ENCODE measurements at places on chromosomes 5 and 9.

DNA sequence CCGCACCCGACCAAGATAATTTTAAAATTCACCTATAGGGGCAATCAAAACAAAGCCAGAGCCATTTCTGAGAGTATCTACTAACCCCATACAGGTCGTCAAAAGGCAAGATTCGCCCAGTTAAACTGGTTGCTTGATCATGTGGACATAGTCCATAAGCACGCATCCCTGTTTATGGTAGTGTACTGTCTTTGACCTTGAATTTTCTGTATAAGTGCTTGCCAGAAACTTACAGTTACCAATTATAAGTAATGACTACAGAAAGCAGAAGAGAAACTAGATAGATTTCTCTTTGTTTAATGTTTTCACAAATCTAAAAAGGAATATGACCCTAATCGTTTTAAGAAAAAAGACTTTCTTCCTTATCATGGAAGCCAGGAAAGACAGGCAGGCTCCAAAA lies 25.6 kb downstream of the SLC31A1 start:
- no peak for DNase-seq

DNA sequence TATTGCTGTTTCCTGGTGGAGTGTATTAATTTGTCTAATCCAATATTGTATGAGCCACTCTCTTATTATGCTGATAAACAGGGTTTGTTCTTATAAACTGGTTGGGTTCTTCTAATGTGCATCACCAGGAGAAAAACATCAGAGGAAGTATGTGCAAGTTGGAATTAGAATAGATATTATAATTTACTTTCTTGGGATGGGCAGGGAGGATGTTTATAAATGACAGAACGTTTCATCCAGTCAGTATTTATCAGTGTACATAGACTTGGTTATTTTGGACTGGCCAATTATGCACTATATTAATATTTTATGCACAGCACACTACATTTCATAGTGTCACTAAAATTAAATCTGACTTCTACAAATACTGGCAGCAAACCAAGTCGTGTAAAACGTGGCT lies 495.8 kb downstream of the PSAT1 start:
- DNase-seq, result no peak

DNA sequence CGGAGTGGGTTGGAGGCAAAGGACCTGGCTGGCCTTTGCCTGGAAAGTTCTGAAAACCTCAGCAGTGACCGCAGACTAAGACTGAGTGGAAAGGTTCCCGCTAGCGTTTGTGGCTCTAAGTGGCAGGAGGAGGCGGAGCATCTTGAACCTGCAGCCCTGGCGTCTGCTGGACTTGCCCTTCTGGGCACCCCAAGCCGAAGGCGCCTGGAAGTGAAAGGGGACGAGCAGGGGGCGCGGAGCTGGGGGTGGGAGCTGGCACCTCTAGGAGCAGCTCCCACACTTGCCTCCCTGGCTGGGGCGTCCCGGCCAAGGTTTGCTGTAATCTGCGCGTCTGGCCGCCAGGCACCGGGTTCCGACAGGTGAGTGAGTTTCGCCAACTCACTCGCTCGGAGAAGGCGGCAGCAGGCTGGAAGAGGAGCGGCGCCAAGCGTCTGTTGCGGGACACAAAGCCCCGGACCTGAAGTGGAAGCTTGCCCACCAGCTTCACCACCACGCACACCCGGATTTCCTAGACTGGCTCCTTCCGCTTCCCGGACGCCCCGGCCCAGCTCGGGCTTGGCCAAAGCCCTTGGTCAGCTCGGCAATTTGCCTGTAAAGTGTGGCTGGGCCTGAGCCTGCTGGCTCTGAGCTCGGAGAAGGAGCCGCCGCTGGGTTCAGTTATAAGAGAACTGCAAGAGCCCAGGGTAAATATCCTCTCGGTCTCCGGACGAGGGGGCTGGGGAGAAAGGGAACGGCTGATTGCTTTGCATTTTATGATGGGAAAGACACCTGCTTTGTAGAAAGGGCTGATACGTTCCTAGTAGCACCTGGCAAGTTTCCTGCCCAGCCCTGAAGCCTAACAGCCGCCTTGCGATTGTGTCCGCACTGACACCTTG lies at the start of gene GNA14:
GNA14 (minus strand) TSS at position 89 of the 875 bp plus-strand sequence. CDS start 529 bp downstream, outside the sequence.
- no peak for DNase-seq

- DNase-seq, result no peak
These were observed 190.0 kb downstream of the FANCC start for GRCh38 chr9:95127249-95128176.

GRCh38 chr9:35258660-35259474 lies 97.1 kb downstream of the UNC13B start:
- DNase-seq, result no peak

DNA sequence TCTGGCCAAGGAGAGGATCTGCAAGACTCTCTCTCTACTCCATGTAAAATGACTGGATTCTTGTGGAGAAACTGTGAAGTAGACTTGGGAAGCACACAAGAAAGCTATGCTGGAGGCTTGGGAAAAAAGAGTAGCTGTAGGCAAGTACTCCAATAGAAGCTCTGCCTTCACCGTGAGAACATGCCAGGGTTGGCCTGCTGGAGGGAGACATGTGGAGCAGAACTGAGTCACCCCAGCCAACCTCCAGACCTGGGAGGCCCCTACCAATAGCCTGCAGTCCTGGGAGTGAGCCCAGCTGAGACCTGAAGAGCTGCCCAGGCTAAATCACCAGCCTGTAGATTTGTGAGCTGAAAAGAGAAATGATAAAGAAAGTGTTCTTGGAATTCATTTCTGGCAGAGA lies 66.6 kb downstream of the DEPDC1B start:
- no peak for DNase-seq

DNA sequence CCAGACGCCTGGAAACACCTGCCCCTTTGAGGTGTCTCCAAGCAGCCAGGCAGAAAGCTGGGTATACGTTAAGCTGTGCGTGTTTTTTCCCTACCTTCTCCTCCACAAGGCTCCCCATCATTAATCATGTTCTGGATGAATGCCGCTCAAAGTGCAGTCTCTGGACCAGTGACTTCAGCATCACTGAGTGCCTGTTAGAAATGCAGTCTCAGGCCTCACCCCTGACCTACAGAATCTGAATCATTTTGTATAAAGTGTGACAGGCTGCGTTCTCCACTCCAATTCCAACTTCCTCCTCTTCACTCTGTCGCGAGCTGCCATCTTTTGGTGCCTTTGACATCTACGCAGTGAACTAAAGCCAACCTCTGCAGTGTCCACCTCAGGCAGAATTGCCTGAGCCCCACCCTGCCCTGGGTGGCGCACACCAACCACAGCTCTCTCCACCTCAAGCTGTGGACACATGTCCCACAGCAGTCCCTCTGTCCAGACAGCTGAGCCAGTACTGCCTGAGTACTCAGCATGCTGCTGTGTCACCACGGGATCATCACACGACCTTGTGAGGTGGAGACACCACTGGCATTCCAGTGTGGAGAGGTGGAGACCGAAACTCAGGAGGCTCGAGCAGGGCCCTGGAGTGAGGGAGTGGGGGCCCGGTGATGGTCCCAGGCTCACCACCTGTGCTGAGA lies 14.2 kb downstream of the PTPN3 start:
- DNase-seq, result no peak

GRCh38 chr5:115214541-115214940 lies 44.8 kb upstream of the TRIM36 start:
- no peak for DNase-seq

DNA sequence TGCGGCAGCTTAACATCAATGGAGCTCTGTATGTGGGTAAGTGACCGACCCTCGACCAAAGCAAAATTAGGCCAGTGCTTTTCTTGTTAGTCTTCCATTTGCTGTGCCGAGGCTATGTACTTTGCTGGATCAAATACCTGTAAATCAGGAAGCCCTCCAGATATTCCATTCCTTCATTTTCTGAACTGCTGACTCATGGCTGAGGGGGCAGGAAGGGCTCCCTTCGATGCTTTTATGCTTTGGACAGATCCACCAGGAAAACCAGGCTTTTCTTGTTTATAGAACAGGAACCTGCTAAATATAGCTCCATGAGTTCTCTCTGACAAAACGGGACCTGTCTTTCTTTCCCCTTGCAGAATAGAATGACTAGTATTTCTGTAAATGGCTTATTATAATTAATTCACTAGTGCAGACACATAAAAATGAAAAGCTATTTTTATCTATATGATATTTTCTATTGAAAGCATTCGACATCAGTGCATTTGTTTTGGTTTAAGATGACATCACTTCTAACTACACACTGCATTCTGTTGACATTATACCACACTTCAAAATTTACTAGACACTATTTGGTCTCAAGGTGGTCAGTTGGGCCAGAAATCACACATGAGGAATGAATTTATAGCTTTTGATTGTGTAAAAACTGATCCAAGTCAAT lies 93.3 kb downstream of the LIFR start:
- DNase-seq, result no peak

- no peak for DNase-seq
These were observed 21.3 kb upstream of the GBGT1 start for GRCh38 chr9:133184971-133185370.

DNA sequence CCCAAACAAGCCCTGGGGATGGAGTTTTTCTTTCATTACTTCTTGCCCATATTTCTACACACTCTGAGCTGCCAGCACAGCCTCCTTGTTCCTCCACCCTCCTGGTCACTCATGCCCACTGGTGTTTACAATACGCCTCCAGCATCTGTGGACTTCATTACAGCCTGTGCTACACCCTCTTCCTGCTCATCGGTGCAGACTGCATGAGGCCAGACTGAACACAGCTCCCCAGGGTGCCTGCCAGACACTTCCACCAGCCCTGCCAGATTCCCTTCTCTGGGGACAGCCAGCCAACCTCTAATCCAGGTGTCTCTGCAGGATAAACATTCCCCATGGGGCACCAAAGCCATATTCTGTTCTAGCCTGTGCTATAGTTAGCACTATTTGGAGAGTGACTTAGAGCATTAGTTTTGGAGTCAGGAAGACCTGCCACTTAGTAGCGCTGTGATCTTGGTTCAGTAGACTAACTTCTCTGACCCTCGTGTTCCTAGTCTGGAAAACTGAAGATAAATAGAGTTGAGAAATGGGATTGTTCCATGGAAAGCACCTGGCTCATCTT lies 163.8 kb upstream of the KLF4 start:
- DNase-seq, result no peak

DNA sequence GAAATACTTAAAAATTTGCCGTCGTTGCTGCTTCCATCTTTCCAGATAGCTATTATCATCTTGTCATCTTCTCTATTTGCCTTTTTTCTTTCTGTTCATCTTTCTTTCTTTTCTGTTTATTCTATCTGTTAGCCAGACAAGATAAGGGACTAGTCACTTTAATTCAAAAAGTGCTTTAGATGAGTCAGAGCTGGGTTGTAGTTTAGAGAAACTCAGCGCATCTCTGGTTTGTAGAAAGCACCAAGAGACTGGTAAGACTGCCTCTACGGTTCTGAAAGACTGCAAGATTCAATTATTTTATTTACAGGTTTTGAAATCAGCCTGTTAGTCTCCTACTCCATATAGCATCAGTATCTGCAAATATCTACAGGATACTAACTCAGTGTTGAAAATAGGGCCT lies 562.8 kb upstream of the RIOK2 start:
- DNase-seq, result no peak

- DNase-seq, result no peak
These were observed 77.2 kb upstream of the OSMR start for GRCh38 chr5:38768412-38769211.

- no peak for DNase-seq
These were observed 64.9 kb upstream of the ECM2 start for GRCh38 chr9:92600462-92601261.

DNA sequence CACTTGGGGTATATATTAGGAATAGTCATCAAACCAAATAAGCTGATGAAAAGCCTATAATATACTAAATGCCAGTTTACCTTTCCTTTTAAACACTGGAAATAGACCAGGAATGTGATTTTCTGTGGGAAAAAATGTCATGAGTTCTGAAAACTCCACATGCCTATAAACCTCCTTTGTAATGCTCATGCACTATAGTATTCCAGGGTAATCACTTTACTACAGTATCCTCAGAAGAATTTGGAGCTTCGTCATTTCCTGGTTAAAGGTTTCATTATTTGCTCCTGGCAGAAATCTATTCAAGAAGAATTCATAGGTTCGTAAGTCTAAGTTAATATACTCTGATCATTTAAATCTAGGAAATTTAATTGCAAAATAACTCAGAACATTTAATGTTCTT lies 1076.7 kb upstream of the DMAC1 start:
- no peak for DNase-seq
